ENCODE measurements at places on chromosomes 6 and 20.

GRCh38 chr6:33191383-33192104 lies 723 bp downstream of the COL11A2 start:
- DNase-seq = no peak

GRCh38 chr6:34484899-34485298 lies 19.0 kb downstream of the PACSIN1 start:
- peak; percentile 51 for DNase-seq

- DNase-seq = no peak
Observed at GRCh38 chr20:8527998-8528723, 396.1 kb downstream of the PLCB1 start.

DNA sequence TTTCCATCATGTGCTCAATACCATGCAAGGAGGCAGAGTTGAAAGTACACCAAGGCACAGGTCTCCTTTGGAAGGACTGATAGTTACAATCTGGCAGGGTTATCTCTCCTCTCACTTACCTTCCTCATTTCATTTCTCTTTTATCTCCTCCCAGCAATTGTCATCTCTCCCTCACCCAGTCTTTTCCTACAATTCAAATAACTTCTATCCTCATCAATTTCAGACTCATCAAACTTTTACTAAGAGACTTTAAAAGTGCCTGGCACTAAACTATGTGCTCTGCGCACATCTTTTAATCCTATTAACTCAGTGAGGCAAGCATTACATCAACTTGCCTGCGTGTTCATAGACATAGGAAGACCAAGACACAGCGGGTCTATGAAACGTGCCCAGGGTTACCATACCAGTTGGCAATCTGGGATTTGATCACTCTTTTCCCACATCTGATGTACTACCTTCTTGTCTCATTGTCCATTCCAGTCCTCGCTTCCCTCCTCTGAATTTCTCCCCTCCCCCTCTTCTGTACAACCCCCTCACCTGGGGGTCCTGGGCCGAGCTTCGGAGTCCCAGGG lies 1.2 kb downstream of the VARS1 start:
- no peak for DNase-seq

- no peak for DNase-seq
Observed at GRCh38 chr6:87070741-87071140, 24.2 kb downstream of the CGA start.

DNA sequence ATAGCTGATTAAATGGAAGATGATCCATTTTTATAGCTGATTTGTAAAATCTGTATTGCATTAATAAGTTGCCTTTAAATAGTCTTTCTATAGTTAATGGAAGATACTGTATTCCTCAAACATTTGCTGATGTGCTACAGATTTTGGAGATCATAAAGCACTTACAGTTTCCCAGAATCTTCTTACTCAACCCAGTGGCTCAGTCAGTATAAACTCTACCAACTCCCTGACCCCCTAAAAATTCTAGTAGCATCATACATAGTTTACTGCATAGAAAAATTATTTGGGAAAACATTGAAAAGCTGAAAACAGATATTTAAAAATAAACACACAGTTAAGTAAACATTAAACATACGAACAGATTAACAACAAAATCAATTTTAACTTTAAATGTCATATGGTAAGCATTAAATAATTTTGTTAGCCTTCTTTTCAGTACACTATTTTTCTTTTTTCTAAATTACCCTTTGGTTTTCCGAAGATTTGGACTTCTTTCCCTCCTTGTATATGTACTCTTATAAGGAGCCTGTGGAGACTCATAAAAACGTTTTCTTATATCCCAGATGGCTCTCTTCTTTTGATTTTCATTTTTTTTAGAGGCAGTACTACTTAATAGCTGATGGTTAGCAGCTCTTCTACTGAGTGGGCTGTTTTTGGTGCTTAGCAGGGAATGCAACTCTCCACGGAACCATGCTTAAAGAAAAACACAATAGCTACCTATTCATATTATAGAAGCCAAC lies 62.7 kb upstream of the BMP5 start:
- no peak for DNase-seq

DNA sequence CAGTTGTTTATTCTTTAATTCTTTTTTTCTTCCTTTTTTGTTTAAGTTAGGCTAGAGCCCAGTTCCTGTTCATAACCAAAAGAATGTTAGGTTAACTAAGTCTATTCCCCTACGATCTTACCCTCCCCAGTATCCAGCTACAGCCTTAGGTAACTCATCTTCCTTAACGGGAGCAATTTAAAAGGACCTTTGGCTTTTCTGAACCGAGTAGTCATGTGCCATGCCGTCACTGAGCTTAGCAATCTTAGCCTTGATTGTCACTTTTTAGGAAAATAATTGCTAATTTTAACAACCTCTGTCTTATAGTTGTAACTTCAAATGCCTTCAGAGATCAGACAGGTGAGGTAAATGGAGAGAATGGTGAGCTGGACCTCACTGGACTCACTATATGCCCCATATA lies 6.2 kb downstream of the METTL24 start:
- no peak for DNase-seq

DNA sequence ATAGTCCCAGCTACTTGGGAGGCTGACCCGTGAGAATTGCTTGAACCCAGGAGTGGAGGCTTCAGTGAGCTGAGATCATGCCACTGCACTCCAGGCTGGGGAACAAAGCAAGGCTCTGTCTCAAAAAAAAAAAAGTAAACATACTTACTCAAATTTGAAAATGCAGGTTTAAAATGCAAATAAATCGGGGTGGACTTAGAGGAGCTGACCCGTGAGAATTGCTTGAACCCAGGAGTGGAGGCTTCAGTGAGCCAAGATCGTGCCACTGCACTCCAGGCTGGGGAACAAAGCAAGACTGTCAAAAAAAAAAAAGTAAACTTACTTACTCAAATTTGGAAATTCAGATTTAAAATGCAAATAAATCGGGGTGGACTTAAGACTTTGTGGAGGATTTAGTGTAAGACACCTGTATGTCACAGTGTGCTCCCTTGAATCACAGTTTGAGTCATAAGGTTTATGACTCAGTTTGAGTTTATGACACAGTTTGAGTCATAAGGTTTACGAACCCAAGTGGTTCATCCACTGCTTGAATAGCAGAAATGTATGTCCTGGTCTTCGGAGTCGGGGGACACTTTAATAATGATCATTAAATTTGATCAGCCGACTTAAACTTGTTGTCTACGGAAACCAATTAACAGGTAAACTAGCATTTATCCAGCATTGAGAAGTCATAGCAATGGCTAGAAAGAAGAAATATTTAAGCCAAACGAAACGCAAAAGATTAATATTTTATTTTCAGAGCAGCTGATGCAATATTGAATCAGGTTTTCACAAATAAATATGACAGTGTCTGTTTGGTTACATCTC lies 6.8 kb upstream of the MRPS10 start:
- no peak for DNase-seq

DNA sequence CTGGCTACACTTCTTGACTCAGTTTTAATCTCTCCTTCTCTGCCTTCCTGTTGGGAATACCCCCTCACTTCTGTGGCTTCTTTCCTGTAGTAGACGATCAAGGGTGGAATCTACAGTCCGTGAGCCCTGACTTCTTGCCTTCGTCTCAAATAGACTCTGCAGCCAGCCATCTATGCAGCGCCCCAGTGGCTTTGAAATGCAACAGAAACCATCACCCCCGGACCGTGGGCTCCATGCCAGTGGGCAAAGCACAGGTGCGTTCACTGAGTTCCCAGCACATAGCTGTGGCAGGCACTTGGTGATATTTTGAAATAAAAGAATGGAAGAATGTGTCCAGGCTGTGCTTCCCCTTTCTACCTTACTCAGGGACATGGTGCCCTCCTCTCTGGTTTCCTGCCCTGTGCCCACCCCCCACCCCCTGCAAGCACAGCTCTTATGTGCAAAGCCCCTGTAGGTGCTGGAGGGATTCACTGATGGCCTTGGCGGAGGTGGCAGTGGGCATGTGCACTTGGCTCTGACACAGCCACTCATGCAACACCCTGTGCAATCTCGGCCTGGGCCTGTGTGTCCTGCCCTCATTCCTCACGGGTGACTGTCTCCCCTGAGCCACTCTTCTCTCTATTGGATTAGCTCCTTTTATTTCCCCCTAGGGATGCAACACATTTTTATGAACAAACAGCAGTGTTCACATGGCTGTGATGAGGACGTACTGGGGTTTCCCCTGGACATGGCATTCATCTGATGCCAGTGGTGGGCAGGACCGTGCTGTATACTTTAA lies 5.5 kb upstream of the CDSN start:
- DNase-seq = no peak

GRCh38 chr6:35057449-35058357 lies 83.4 kb downstream of the TCP11 start:
- no peak for DNase-seq

- DNase-seq = no peak
Observed at GRCh38 chr6:163605385-163606097, 191.0 kb downstream of the QKI start.

DNA sequence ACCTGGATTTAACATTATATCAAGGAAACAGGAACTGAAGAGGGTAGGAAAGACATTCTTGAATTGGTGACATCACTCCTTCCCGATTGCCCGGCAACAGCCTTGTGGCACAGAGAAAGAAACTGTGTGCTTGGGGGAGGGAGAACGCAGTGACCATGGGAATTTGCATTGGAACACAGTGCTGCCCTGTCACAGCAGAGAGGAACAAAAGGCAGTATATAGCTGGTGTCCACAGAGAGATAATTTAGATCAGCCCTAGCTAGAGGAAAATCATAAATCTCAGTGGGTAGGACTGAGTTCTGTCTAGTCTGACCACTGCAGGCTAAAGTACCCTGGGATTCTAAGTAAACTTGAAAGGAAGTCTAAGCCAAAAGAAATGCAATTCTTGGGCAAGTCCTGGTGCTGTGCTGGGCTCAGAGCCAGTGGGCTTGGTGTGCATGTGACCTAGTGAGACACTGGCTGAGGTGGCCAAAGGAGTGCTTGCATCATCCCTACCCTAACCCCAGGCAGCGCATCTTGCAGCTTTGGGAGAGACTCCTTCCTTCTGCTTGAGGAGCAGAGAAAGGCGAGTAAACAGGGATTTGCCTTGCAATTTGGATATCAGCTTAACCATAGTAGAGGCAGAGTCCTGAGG lies 697.6 kb downstream of the HACE1 start:
- DNase-seq = no peak

- peak; percentile 66 for DNase-seq
Observed at GRCh38 chr6:158817728-158818580, 1.2 kb downstream of the EZR start.

- no peak for DNase-seq
Observed at GRCh38 chr6:126781582-126781981, 336.9 kb upstream of the RSPO3 start.

- DNase-seq = no peak
Observed at GRCh38 chr6:9334979-9335378, 899.6 kb upstream of the SLC35B3 start.

GRCh38 chr6:157813750-157814455 lies 9.1 kb upstream of the SNX9 start:
- DNase-seq = no peak

GRCh38 chr6:74091136-74091793 lies 395.3 kb downstream of the CD109 start:
- DNase-seq = no peak

GRCh38 chr6:137870744-137871247 lies 3.7 kb downstream of the TNFAIP3 start:
- no peak for DNase-seq

DNA sequence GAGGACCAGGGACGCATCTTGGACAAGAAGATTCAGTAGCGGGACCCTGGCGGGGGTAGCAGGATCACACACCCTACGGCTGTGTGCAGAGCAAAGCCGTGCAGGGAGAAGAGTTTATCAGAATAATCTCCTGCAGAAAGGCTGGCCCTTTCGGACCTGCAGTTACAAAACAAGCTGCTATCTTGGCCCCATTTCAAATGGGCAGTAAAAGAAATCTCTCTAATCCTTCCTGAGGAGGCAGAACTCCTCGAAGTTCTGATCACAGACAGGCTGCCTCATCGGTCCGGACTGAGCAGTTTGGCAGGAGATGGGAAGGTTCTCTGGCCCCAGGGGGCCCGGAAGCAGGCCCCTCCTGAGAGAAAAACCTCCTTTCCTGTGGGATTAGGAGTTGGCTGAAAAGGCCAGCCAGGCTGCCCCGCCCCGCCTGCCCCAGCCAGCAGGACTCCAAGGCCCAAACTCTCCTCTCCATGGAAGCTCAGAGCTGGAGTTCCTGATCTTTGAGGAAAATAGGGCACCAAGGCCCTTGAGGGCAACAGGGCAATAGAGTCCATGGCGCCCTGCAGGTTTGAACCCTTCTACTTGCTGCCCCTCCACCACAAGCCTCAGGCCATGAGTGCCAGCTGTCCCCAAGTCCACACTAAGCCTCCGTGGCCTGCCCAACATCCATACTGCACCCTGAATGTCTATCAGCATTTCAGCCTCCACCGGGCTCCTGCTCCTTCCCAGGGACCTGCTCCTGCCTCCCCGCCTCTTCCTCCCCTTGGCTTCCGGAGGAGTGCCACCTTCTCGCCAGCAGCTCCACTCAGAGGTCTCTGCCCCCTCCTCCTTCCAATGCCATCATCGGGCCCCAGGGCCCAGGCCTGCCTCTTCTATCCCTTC lies 141.3 kb downstream of the PREX1 start:
- DNase-seq = no peak

DNA sequence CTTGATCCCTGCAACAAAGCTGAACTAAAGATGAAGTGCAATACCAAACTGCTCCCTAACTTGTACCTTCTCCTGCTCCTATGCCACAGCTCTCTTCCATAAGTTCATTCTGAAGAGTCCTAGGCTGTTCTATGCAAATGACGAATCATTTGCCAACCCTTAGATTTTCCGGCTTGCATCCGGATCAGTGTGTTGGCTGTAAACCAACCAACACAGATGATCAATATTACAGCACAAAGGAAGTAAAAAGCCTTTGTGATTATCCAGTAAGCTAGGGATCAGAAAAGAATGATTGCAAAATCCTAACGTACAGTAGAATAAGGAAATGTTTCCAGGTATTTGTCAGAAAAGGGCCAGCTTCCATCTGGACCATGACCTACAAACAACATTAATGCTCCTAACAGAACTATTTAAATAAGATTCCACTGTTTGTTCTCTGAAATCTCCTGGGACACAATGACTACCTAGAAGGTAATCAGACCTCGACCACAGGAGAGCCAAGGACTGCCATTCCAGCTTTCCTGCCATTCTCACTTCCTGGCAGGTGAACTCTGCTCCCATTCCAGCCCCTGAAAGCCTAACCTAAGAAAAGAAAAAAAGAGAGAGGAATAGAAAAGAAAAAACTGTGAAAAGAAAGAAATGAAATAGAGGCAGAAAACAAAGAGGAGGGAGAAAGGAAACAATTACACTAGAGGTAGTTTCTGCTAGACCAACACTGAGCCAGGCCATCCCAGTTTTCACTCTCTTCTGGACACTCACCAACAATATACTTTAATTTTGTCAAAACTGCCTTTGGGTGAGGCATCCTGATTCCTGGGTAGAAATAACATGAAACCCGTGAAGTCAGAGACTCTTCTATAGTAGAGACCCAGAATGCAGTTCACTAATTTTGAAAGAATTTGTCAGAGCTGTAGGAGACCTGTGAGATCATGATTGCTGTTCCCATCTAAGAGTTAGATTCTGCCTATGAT lies 19.7 kb downstream of the GMDS start:
- DNase-seq = no peak

GRCh38 chr6:16440636-16441212 lies 202.3 kb downstream of the GMPR start:
- no peak for DNase-seq
